Activated T-cell treated with anti-CD3 and anti-CD28 coated beads for 24 hours (primary cell): ENCODE measurements at places on chromosomes 5 and 9.

GRCh38 chr5:72921886-72922285 is 34.0 kb upstream of the FCHO2 start:
- no peak for DNase-seq

DNA sequence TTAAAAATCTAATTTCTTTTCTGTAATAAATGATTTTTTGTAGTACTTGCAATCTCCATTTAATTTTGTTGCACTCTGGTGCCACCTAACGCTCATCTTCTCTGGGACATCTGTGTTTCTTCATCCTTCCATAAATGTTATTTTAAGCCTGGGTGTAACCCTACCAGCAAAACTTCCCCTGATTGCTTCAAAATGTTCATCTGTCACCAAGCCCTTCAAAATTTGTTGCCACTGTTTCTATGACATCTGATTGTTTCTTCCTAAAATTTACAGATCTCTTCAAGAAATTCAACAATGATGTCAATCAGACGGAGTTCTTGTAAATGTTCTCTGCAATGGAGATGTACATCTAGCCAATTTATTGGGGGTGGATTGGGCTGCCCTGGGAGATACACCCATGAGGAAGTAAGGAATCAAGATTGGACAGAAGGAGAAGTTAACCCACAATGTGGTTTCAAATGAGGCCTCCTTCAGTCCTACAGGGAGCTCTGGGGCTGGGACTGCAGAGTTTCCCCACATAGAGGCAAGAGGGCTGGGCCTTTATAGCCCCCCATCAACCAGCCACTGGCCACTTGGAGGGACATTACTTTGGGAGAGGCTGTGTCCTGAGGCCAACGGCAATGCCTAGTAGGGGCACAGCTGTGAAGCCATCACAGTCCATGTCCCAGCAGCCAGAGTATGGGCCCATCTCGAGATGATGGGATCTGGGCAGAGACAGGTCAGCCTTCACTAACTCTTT is 23.3 kb downstream of the MCTP1 start:
- no peak for DNase-seq

- DNase-seq, result no peak
Observed at GRCh38 chr5:91643797-91644196, 260.7 kb upstream of the ARRDC3 start.

DNA sequence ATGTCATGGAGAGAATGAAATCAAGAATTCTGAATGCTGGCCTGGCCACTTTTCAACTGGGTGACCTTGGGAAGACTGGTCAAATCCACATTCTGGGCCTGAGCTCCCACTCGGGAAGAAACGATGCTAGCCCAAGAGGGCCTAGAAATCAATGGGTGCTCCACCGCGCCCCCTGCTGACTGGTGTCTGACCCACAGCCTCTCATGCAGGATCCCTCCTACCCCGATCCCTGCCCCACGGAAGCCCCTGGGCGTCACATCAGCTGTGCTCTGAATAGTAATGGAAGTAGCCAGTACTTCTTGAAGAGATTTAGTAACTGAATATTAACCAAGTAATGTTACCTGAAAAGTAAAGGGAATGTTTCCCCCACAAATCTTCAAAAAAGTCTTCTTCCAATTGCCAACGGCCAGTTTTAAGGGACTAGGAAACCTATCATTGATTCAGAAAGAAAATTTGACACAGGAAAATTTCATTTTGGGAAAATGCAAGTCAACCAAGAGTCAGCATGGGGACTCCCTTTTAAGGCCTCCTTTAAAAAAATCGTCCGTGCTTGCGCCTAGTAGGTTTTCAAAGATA is 43.9 kb downstream of the CRB2 start:
- DNase-seq, result no peak

- no peak for DNase-seq
Observed at GRCh38 chr5:107153283-107153682, 517.5 kb downstream of the EFNA5 start.

DNA sequence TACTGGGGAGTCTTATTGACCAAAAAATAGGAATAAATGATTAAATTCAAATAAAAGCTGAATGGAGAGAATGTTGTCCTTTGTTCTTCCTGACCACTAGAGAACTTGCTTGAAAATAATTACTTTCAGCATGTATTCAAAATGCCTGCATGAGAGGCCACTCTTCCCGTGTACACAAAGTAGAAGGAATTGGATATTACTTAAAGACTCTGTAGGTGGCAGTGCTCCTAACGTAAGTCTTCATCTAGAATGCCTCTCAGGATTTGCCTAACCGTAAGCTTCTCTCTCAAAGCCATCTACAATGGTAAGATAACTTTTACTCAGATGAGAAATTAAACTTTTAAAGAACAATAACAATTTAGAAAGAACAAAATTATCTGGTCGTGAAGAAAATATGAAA is 620.0 kb upstream of the CCNG1 start:
- DNase-seq, result no peak

DNA sequence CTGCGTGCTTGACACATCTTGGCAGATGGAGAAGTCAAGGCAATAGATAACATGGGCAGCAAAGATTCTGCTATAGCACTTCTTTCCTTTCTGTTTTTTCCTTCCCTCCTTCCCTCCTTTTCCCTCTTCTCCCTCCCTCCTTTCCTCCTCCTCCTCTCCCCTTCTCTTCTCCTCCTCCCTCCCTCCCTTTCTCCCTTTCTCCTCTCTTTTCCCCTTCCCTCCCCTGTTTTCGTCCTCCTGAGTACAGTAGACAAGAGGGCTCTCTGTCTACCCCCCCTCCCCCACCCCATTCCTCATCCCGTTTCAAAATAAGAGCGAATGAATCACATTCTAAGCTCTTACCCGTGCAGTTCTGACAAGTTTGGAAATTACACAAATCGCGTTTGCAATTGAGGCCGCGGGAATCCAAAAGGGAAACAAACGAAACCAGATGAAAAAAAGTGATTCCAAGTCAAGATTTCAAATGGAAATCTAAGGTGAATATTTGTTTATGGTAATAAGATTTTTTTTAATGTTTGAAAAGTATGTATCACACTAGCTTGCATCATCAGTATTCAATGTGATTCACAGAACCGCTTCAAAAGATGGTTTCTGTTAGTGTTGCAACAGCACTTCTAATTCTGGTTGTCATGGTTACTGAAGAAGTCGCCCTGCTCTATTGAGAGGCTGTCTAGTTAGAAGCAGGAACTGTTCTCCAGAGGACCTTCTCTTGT is 1.3 kb downstream of the NIM1K start:
- peak; percentile 34 for DNase-seq

GRCh38 chr5:176162888-176163287 is 75.3 kb upstream of the SIMC1 start:
- no peak for DNase-seq

- DNase-seq, result no peak
Observed at GRCh38 chr9:74498621-74499095, 1.5 kb downstream of the RORB start.

DNA sequence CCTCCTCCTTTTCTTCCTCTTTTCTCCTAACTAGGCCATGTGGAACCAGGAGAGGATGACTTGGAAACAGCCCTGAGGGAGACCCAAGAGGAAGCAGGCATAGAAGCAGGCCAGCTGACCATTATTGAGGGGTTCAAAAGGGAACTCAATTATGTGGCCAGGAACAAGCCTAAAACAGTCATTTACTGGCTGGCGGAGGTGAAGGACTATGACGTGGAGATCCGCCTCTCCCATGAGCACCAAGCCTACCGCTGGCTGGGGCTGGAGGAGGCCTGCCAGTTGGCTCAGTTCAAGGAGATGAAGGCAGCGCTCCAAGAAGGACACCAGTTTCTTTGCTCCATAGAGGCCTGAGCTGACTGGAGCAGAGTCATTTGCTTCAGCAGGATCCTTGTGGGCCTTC is 13.7 kb downstream of the NUDT2 start:
- DNase-seq, result no peak

- DNase-seq, result no peak
Observed at GRCh38 chr9:120741191-120741590, 26.9 kb upstream of the MEGF9 start.

DNA sequence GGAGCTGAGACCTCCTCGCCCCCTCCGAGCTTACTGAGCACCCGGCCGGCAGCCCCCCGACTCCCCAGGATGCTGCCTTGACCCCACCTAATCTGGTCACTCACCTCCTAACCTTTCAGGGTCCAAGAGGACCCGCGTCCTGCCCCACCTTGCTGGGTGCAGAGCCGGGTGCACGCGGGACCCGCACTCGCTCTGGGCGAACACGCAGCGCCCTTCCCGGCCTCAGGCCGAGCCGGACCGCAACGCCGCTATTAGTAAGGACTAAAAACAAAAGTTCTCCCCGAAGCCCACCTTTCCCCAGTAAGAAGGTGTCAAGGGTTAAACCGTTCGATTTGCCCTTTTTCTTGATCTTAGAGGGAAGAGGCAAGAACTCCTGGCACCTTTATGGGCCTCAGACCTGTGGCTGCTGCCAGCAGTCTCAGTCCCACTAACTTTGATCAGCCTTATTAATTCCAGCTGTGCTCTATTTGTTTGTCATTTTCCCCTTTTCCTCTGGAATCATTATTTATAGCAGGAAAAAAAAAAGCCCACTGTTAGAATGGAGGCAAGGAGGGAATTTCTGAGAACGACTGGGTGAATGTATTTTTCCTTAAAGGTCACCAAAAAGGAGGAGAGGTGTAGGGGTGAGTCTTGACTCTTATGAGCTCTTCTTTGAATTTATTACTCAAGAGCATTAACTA is 10.5 kb downstream of the IRX2 start:
- no peak for DNase-seq

DNA sequence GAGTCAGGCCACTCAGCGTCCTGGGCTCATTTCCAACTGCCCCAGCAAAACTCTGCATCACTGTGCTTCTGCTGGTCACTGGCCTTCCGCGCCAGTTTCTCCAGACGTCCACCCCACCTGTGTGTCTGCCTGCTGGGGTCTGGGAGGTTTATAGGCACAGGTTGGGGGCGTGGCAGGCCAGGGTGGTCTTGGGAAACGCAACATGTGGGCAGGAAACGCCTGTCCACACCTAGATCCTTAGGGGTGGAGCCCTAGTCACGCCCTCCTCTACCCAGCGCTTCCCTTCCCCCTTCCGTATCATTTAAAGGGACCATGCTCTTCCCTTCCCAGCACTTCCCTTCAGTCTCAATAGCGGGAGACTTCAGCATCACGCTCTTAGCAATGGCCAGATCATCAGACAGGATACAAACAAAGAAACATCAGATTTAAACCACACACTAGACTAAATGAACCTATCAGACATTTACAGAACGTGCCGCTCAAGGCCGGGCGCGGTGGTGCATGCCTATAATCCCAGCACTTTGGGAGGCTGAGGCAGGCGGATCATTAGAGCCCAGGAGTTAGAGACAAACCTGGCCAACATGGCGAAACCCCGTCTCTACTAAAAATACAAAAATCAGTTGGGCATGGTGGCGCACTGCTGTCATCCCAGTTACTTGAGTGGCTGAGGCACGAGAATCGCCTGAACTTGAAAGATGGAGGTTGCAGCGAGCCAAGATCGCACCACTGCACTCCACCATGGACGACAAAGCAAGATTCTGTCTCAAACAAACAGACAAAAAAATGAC is 11.8 kb upstream of the BTNL9 start:
- DNase-seq, result no peak

GRCh38 chr9:106890608-106891007 is 27.6 kb downstream of the ZNF462 start:
- no peak for DNase-seq

DNA sequence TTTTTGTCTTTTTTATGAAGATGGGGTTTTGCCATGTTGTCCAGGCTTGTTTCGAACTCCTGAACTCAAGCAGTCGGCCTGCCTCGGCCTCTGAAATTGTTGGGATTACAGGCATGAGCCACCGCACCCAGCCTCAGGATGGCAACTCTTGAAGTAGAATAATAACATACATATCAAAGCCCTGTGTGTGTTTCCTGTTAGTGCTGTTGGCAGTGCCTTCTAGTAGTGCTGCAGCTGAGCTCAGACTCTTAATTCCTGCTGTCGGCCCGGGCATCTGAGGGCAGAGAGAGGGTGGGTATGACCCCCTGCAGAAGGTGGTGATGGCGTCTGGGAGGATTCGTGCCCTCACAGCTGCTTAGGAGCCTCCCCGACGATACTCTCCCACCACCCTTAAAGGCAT is 227.2 kb downstream of the PDZD2 start:
- no peak for DNase-seq

DNA sequence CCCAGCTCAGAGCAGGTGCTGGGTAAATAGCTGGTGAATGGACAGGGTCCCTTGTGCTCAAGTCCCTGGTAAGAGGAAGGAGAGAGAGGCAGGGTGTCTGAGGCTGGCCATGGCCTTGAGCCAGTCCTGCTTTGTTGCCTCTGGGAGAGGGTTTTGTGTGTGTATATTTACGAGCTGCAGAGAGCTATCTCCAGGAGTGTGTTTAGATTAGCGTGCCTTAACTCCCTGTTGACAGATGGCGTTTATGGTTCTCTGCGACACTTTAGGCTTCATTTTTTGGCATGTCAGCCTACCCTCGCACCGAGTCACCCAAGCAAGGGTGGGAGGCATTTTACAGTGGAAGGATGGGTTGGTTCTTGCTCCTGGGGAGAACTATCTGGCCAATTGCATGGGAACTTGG is 22.2 kb downstream of the HMCN2 start:
- no peak for DNase-seq

GRCh38 chr5:39238366-39239105 is 19.2 kb upstream of the FYB1 start:
- no peak for DNase-seq

DNA sequence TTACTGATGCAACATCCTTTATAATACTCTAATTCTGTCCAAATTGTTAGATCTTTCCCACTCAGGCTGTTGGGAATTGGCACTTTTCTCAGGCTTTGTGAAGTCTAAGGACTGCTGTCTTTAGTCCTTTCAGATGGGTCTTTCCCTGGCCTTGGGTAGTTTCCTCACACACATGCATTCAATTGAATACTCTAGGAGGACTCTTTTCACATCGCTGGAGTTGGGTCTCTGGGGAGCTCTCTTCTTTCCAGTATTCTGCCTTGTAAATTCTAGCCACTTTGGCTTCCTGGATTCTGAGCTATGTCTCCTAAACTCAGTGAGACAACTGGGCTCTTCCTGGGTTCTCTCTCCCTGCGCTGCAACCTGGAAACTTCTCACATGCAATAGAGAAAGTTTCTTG is 215.5 kb downstream of the SNX18 start:
- no peak for DNase-seq

DNA sequence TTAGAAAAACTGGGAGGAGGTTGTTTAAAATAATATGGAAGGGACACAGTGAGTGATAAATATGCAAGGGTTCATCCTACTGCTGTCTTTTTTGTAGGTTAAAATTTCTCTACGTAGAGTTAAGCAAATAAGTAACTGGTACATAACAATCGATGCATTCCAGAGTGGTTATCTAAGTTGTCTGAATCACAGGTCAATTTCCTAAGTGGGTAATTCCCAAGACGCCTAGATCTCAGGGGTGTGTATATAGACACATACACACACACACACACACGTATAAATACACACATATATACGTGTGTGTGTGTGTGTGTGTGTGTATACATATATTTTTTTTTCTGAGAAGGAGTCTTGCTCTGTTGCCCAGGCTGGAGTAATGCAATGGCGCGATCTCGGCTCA is 22.3 kb downstream of the CAAP1 start:
- DNase-seq, result no peak
